ENCODE measurements at places on chromosomes 2 and 18. TPM values are rescaled to one million over a fixed set of nuclear protein-coding genes. Genes with fewer than 3 reads are reported as not detected.

DNA sequence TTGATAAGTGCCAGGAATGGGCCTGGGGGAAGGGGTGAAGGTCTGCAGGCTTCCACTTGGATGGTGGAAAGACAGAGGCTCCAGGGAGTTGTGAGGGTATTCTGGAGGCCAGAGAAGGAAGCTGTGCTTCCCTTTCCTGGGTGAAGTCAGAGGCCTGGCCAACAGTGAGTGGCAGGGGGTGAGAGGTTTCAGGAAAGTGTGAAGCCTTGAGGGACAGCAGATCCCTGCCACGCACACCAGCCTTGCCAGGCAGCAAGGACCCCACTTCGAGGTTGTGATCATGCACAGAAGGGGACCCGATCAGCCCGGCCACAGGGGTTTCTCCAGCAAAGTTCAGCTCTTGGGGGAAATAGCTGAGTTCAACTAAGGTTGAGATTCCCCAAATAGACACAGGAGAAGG is 66.5 kb downstream of the SMAD7 start:
- H3K27me3 ChIP-seq, result no peaks in the 10 kb centered on the region
- no peak for DNase-seq
- H3K36me3 ChIP-seq, result no peaks in the 10 kb centered on the region
- H3K27ac ChIP-seq, result no peak overlapping the region
- H3K4me3 ChIP-seq, result no peak overlapping the region

GRCh38 chr2:152499896-152500735 is 165.1 kb downstream of the FMNL2 start:
- DNase-seq, result no peak
- H3K36me3 ChIP-seq, result no peaks in the 10 kb centered on the region
- H3K27me3 ChIP-seq, result no peaks in the 10 kb centered on the region
- peak overlapping the region; percentile 78 for H3K27ac ChIP-seq
- H3K4me3 ChIP-seq, result no peak overlapping the region

DNA sequence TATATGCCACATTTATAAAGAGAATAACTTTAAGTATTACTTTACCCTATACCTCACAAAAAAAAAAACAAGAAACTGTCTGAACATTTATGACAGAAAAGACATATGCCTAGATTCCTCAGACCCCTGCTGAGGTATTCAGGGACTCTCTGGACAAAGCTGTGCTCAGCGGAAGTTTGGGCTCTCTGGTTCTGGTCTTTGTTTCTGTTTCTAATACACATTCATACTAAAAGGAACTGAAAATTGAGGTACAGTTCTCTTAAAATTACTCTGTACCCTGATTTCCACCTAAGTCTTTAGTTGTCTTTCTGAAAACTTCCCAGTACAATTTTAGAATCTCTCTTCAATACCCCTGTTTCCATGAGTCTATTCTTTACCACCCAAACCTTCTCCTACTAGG is 160.3 kb downstream of the IKZF2 start:
- no peak overlapping the region for H3K4me3 ChIP-seq
- H3K36me3 ChIP-seq, result no peaks in the 10 kb centered on the region
- no peaks in the 10 kb centered on the region for H3K4me1 ChIP-seq
- no peak overlapping the region for H3K27ac ChIP-seq
- no peaks in the 10 kb centered on the region for H3K27me3 ChIP-seq

DNA sequence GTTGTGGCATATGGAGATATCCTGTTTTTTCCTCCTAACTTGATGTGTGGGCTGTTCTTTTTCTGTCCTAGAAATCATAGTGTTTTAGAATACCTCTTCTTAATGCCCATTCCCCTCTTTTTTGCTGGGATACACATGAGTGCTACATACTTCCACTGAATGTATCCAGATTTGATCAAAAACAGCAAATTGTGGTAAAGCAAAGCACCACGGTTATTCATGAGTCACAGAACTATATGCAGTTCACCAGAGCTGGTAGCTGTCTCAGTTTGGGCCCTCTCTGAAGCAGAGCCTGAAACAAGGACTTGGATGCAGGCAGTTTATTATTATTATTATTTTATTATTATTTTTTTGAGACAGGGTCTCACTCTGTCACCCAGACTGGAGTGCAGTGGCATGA is 69.9 kb upstream of the CTLA4 start:
- H3K4me3 ChIP-seq, result no peak overlapping the region
- no peak for DNase-seq
- H3K27ac ChIP-seq, result no peak overlapping the region

- H3K4me3 ChIP-seq, result no peak overlapping the region
- DNase-seq, result no peak
- H3K4me1 ChIP-seq, result no peaks in the 10 kb centered on the region
- no peaks in the 10 kb centered on the region for H3K36me3 ChIP-seq
- no peak overlapping the region for H3K27ac ChIP-seq
- H3K27me3 ChIP-seq, result no peaks in the 10 kb centered on the region
Observed at GRCh38 chr18:43648002-43648401, 370.7 kb upstream of the SYT4 start.

GRCh38 chr2:18932853-18933252 is 343.5 kb upstream of the NT5C1B start:
- no peak for DNase-seq
- H3K4me1 ChIP-seq, result no peaks in the 10 kb centered on the region
- H3K27me3 ChIP-seq, result no peaks in the 10 kb centered on the region

DNA sequence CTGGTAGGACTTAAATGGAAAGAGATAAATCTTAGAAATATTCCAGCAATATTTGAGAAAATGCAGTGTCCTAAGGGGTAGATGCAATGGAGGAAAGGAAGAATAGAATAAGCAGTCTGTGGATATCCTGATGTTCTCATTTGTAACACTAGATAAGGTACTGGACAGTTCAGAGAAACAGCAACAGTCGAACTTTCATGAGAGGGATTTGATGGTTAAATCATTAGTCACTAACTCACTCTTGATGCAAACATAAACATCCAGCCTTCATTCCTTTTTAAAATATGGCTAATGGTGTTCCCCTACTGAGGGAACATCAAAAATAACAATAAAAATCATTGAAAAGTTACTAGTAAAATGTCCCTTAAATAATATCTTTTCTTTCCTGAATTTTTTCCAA is 211.4 kb upstream of the SLC39A10 start:
- no peaks in the 10 kb centered on the region for H3K36me3 ChIP-seq
- H3K4me1 ChIP-seq, result no peaks in the 10 kb centered on the region
- H3K27ac ChIP-seq, result no peak overlapping the region

- H3K4me3 ChIP-seq, result no peak overlapping the region
- no peaks in the 10 kb centered on the region for H3K36me3 ChIP-seq
- no peaks in the 10 kb centered on the region for H3K4me1 ChIP-seq
- H3K27me3 ChIP-seq, result no peaks in the 10 kb centered on the region
Observed at GRCh38 chr18:69898241-69898861, 49.3 kb downstream of the CD226 start.

DNA sequence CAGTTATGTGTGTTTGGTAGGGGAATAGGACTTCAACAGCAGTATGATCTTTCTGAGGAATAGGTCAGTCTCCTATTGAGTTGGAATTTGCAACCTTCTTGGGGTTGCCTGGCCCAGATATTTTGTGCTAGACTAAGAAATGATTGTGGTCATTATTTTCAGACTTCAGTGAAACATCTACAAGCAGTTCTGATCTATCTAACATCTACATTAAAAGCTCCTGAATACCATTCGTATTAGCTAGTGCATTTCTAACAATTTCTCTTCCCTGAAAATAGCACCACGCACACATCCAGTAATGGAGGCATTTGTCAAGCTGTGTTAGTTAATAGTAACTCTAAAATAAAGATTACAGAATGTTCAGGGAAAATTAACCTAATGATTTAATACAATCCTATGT is 179.3 kb downstream of the FIGN start:
- H3K27me3 ChIP-seq, result no peaks in the 10 kb centered on the region
- no peaks in the 10 kb centered on the region for H3K4me1 ChIP-seq
- no peak overlapping the region for H3K4me3 ChIP-seq
- H3K27ac ChIP-seq, result no peak overlapping the region
- H3K36me3 ChIP-seq, result no peaks in the 10 kb centered on the region

DNA sequence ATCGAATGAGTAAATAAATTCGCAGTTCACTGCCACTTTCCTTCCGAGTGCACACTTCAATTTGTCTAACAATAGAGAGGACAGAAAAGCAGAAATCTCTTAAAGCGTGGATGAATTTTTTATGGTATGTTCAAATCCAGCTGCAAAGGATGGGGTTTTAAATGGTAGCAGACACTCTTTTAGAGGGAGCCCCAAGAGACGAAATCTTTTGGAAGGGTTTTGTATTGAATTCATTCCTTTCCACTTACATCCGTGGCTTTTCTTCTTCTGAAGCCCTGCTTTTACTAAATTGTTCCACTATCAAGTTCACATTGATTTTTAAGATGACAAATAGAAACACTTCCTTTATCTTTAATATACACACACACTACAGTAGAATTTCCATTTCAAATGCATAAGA is 680.7 kb downstream of the NR4A2 start:
- H3K27ac ChIP-seq, result no peak overlapping the region
- H3K27me3 ChIP-seq, result no peaks in the 10 kb centered on the region
- no peak overlapping the region for H3K4me3 ChIP-seq

- DNase-seq, result no peak
- H3K27me3 ChIP-seq, result no peaks in the 10 kb centered on the region
- no peak overlapping the region for H3K4me3 ChIP-seq
- no peaks in the 10 kb centered on the region for H3K36me3 ChIP-seq
- no peak overlapping the region for H3K27ac ChIP-seq
Observed at GRCh38 chr2:212922701-212923100, 228.7 kb downstream of the IKZF2 start.

GRCh38 chr2:146077156-146077555 is 1557.2 kb upstream of the ZEB2 start:
- no peak overlapping the region for H3K27ac ChIP-seq
- H3K4me1 ChIP-seq, result no peaks in the 10 kb centered on the region
- no peaks in the 10 kb centered on the region for H3K27me3 ChIP-seq
- no peak overlapping the region for H3K4me3 ChIP-seq

DNA sequence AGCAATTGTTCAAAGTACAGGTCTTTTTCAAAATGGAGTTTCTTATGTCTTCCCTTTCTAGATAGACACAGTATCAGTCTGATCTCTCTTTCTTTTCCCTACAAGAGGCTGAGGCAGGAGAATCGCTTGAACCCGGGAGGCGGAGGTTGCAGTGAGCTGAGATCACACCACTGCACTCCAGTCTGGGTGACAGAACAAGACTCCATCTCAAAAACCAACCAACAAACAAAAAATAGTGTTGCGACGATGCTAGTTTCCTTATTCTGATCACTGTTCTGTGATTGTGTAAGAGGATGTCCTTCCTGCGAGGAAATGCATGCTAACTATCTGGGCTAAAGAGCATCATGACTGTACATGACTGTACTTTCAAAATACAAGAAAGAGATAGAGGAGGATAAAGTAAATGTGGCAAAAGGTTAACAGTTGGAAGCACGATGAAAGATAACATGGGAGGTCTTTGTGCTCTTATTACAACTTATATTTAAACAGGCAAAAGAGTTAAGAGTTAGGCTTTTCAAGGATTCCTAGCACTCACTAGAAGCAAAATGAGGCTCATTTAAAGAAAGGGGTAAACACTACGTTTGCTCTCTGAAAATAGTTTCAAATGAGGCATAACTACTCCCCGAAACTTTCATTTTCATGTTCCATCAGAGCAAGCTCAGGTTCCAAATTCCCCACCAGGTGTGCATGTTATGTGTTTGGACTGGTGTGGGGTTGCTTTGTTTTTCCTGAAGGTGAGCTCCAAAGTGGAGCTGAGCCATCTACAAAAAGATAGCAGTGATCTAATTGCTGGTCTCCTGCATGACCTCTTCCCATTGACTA is 23.8 kb downstream of the SOWAHC start:
- H3K4me3 ChIP-seq, result no peak overlapping the region
- H3K4me1 ChIP-seq, result no peaks in the 10 kb centered on the region
- H3K36me3 ChIP-seq, result no peaks in the 10 kb centered on the region
- no peak for DNase-seq
- no peaks in the 10 kb centered on the region for H3K27me3 ChIP-seq

DNA sequence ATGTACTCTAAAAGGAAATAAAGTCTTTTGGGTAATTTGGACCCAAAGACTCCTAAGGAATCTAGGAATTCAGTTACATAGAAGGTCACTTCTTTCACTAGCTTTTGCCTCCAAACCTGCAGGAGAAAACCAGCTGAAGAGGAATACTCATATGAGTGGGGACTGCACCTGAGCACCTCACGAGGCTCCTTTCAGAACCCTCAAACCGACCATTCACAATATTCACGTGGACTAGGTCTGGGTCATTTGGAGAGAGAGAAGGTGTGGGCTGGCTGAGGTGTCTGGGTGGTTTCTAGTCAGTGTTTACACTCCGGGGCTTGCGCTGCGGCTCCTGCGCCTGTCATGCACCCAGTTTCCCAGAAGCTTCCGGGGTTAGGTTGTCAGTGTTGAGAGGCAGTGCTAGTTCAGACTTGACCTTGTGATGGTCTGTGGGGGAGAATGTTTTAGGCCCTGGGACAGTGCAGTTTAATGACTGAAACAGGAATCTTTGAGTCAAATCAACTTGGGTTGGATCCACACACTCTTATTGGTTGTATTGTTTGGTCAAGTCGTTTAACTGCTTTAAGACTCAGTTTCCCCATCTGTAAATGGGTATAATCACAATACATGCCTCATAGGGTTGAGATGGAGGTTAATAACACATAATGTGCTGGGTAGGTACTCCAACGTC is 78.4 kb downstream of the LIMS1 start:
- H3K36me3 ChIP-seq, result no peaks in the 10 kb centered on the region
- no peaks in the 10 kb centered on the region for H3K27me3 ChIP-seq
- H3K4me1 ChIP-seq, result no peaks in the 10 kb centered on the region
- no peak overlapping the region for H3K27ac ChIP-seq
- DNase-seq, result no peak

Gene CRYGC
- total RNA-seq, result not detected

Gene LIMS2
- total RNA-seq, result 91.7 TPM

Gene TRABD2A
- total RNA-seq, result 1.2 TPM

Gene GRB14
- total RNA-seq, result 4.4 TPM
